Hematopoietic multipotent progenitor cell treated with erythropoietin and hydrocortisone succinate and interleukin-3 and kit ligand, for 17 days (in vitro differentiated cells): ENCODE measurements at places on chromosomes 2 and 18.

DNA sequence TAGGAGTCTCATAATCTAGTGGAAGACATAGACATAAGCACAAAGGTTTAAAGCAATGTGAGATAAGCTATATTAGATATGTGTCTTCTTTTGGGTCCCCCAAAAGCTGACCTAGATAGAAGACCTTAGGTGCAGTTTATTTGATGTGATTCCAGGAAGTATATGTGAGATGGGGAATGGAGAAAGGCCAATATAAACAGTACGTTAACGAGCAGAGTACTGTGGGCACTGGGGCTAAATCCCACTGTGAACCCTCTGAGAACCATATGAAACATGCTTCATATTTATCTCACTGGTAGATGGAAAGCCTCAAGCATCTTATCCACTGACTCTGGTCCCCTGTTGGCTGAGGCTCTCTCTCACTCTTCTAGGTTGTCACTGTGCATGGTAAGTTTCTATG is 62.6 kb upstream of the ZC3H15 start:
- DNase-seq = no peak

DNA sequence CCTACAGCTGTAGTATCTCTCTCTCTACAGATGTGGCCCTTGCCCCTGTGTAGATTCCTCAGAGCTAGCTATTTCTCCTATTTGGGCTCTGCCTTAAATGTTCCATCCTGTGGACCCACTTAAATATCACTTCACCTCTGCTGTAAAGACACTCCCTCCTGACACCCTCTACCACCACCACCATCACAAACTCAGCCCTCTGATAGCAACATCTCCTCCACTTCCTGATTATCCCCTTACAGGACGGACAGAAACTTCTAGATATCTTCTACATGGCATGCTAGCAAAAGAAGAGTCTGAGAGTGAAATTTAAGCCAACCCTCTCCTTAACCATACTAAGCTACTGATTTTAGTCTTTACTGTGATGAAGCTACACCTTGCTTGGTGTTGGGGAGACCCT is 3.2 kb upstream of the MAPRE2 start:
- no peak for DNase-seq

GRCh38 chr2:109342930-109343329 is 213.9 kb downstream of the SH3RF3 start:
- DNase-seq = no peak

- no peak for DNase-seq
These were observed 2.6 kb downstream of the PMAIP1 start for GRCh38 chr18:59902131-59902992.

DNA sequence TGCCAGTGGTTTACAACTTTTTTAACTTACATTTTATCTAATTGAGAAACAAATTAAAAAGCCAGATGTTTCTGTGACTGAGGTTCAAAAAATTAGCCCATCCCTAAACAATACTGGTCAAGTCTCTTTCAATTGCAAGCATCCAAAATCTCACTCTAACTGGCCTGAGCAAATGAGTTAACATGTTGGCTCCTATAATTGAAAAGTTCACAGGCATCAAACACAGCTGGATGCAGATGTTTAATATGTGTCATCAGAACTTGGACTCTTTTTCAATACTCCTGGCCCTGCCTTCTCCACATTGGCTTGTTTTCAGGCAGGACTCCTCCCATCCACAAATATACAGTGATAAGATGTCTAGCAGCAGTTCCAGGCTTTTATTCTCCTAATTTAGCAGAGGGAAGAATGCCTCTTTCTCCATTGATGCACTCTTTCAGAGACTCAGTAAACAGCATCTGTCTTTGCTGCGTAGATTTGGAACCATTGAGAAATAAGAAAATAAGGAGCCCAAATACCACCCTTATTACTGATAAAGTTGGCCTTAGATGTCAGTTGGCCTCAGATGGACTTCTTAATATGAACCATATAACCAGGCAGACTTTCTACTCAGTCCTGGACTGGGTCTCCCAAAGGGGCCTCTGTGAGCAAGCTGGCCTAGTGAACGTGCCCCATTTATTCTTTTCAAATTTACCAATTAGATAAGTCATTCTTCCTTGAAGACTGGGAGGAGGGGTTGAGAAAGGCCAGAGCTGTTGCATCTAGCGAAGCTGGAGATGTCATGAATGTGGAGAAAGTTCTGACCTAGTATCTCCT is 30.4 kb upstream of the FN1 start:
- no peak for DNase-seq

GRCh38 chr2:36290306-36290856 is 65.2 kb upstream of the CRIM1 start:
- DNase-seq = no peak

GRCh38 chr18:9738266-9738969 is 30.3 kb downstream of the RAB31 start:
- no peak for DNase-seq

GRCh38 chr18:49123431-49123830 is 172.7 kb upstream of the SMAD7 start:
- no peak for DNase-seq
